ENCODE measurements at places on chromosomes 3 and 15.

DNA sequence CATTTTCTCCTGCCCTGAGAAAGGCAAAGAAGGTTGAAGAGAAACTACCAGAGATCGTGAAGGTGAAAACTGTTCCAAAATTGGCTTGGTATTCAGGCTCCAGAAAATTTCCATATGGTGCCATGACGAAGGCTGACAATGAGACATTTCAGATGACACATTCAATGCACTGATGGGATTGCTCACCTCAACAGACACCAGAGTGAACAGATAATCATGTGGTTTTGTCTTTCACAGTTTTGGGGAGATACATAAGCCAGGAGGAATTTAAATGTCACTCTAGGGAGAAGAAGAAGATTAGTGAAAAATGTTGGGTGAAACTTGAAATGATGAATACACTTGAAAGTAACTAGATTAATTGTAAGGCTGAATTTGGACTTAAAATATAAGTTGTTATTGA is 339.7 kb upstream of the EPHA3 start:
- DNase-seq = no peak

- no peak for DNase-seq
These were observed 115.2 kb downstream of the PEX5L start for GRCh38 chr3:179921500-179921899.

GRCh38 chr3:116005404-116005803 is 382.1 kb downstream of the GAP43 start:
- DNase-seq = no peak

DNA sequence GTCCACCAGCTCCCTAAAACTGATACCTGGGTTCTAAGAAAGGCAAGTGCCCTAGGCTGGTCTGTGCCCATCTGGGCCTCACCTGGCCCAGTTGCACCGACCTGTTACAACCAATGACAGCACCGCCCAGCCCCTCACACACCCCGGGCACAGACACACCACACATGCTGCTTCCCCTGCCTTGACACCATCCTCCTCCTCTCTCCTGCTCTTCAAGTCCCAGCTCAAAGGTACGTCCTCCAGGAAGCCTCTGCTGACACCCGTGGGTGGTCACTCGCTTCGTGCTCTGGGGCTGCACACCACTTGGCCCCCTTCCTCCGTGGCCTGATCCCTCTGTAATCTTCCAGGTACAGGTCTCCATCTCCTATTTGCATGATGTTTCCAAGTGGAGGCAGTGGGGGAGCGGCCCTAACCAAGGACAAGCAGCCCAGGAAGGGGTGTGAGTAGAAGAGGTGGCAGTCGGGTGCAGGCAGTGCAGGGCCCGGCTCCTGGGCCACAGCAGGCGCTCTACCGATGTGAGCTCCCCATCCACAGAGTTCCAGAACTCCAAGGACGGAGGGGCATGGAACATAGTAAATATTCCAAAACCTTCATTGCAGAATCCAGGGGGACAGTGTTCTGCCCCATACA is 144.6 kb downstream of the NUP210 start:
- no peak for DNase-seq

DNA sequence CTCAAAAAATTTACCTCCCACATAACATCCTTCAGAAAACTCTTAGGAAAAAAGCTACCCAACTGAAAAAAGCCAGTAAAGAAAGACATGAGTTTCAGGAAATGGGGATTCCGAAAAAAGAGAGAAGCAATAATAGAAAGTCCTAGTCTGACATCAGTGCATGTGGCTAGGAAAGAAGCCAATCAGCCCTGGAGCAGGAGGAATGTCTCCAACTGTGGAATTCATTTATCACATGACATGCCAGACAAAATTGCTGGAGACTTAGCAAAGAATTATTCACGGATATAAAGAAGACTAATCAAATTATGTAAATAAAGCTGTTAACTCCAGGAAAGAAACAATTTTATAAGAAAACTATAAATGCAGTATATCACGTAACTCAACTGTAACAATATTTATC is 258.9 kb upstream of the RARB start:
- no peak for DNase-seq

DNA sequence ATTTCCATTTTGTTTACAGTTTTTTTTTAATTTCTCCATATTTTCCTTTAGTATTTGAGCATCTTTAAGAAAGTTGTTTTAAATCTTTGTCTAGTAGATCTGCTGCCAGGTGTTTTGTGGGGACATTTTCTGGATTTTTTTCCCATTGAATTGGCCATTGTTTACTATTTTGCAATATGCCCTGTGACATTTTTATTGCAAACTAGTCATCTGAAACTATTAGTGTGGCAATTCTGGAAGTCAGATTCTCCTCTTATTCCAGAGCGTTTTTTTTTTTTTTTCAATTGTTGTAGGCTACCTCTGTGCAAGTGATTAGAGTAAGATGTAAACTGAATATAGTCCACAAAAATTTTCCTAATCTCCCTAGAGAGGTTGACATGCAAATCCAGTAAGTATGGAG is 334.2 kb downstream of the PYDC2 start:
- no peak for DNase-seq

All from stimulated activated CD4-positive, alpha-beta T cell treated with anti-CD3 and anti-CD28 coated beads, Interleukin-4, amount 100 ng/mL, for 48 hours (primary cell).